Activated CD8-positive, alpha-beta T cell treated with anti-CD3 and anti-CD28 coated beads, Interleukin-2, amount 10 ng/mL, durations not matched to agents 7 days and 5 days (primary cell): ENCODE measurements at places on chromosomes 1 and 21. TPM values are rescaled to one million over a fixed set of nuclear protein-coding genes. Genes with fewer than 3 reads are reported as not detected.

RPTN gene
- total RNA-seq = not detected

LHX8 gene
- total RNA-seq = not detected

DNA sequence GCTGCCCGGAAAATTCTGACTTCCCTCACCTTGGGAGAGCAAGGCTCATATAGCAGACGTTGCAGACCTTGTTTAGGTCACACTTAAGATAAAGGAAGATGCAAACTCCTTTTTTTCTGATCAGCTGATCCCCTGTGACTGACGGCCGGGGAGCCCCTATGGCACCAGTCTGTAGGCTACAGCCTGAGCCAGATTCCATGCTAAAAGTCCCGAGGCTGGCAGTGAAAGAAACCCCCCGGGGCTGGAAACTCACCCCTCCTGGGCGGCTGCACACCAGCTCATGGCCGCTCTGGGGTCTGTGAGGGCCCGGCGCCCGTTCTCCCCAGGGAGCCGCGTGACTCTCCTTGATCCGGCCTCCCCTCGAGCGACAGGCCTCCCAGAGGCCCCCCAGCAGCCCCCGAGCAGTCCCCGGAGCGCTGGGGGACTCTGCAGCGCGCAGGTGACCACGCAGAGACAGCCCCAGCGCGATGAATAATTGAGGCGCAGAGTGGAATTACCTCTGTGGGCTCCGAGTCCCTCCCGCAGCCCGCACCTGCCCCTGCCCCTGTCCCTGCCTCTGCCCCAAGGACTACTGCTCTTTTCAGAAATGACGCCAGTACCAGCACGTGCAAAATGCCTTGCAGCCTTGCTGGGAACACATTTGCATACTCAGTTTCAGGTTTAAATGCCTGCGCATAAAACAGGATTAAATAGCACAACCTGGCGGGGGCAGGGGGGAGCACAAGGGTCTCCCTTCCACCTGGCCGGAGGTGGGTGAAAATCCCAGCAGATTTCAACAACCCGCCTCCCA lies 62.6 kb upstream of the CLDN14 start:
- H3K36me3 ChIP-seq = no peaks in the 10 kb centered on the region
- no peak for DNase-seq
- H3K4me3 ChIP-seq = no peak overlapping the region
- H3K27ac ChIP-seq = no peak overlapping the region
- H3K27me3 ChIP-seq = peaks cover 13% of the 10 kb centered on the region
- no peaks in the 10 kb centered on the region for H3K4me1 ChIP-seq

GRCh38 chr21:35136586-35137219 lies 87.6 kb upstream of the RUNX1 start:
- H3K27me3 ChIP-seq = no peaks in the 10 kb centered on the region
- no peak for DNase-seq
- H3K4me3 ChIP-seq = no peak overlapping the region
- no peaks in the 10 kb centered on the region for H3K36me3 ChIP-seq

DNA sequence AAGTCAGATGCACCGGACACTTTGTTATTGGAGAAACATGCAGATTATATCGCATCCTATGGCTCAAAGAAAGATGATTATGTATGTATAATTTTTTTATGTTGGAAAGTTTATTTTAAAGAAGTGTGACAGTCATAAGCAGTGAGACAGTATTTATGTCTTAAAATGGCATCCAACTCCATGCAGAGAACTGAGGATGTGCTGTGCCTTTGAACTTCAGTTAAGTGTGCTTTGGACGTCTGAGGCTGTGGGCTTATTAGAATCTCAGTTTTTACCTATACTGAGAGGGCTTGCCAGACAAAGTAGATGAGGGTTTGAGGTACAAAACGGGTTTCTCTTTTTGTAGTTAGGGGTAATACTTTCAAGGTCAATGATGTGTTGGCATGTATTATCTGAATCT lies 1.5 kb downstream of the RABGGTB start:
- no peak for DNase-seq
- peaks cover 62% of the 10 kb centered on the region for H3K36me3 ChIP-seq
- H3K27me3 ChIP-seq = no peaks in the 10 kb centered on the region
- H3K4me3 ChIP-seq = peak overlapping the region; percentile 99

FAM72A gene
- 30.0 TPM for total RNA-seq
